ENCODE measurements at places on chromosomes 11 and 22. TPM values are rescaled to one million over a fixed set of nuclear protein-coding genes. Genes with fewer than 3 reads are reported as not detected.
A peak's percentile ranks its signal among the peaks of the same experiment; 100 is the strongest.

DNA sequence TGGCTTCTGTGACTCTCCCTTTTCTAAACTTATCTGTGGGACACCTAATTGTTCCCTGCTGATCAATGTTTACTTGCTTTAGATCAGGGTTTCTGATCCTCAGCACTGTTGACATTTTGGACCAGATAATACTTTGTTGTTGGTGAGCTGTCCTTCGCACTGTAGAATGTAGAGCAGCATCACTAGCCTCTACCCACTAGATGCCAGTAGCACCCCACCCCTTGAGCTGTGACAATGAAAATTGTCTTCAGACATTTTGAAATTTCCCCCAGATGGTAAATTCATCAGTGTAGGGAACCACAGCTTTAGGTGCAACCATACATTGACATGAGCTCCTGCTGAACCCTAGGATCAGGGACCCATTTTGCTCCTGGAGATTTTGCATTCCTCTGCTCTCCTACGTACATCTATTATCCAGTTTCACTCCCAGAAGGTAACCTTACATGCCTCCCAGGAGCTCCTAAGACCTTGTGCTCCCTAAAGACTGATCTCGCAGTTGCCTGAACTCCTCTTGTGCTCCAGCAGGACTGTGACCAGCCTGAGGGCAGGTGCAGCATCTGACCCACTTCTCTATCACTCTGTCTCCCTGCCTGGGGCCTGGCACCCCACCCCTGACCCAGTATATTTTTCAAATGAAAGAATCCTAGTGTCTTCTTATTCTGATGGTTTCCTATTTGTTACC is 107.8 kb downstream of the FAR1 start:
- H3K4me3 ChIP-seq = no peak overlapping the region
- no peak overlapping the region for H3K27ac ChIP-seq
- no peak for DNase-seq
- no peaks in the 10 kb centered on the region for H3K36me3 ChIP-seq
- no peaks in the 10 kb centered on the region for H3K4me1 ChIP-seq

DNA sequence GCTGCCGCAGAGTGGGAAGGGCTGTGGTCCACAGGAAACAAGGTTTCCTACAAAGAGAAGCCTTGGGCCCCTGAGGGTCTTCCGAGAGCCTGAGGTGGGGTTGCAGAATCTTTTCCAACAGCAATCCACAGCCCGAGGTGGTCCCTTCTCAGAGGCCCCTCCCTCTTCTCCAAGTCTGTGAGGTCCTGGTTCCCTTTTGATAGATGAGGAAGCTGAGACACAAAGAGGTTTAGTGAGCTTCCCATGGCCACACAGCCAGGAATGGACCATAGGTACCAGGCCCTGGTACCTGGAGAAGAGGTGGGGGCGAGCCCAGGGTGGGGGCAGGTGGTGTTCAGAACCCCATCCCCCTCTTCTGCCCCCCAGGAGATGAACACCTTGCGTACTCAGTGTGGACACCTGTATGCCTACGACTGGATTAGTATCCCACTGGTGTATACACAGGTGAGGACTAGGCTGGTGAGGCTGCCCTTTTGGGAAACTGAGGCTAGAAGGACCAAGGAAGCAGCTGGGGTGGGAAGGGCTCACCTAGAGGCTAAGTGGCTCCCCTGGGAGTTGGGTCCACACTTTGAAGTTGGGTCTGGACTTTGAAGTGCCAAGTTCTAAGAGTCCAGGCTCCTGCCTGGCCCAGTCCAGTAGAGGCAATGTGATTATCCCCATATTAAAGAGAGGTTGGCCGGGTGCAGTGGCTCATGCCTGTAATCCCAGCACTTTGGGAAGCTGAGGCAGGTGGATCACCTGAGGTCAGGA is 7.0 kb downstream of the BEST1 start:
- no peak for DNase-seq
- H3K4me1 ChIP-seq = peaks cover 14% of the 10 kb centered on the region
- H3K36me3 ChIP-seq = peaks cover 21% of the 10 kb centered on the region
- H3K27ac ChIP-seq = no peak overlapping the region
- no peaks in the 10 kb centered on the region for H3K27me3 ChIP-seq

- H3K4me3 ChIP-seq = no peak overlapping the region
- no peaks in the 10 kb centered on the region for H3K4me1 ChIP-seq
- H3K27me3 ChIP-seq = no peaks in the 10 kb centered on the region
- H3K36me3 ChIP-seq = peaks cover 3% of the 10 kb centered on the region
- peak; percentile 50 for DNase-seq
Observed at GRCh38 chr11:129061492-129062230, 119.0 kb upstream of the TP53AIP1 start.

GRCh38 chr11:35655856-35656255 is 6.7 kb upstream of the TRIM44 start:
- DNase-seq = no peak
- H3K27me3 ChIP-seq = no peaks in the 10 kb centered on the region
- H3K36me3 ChIP-seq = no peaks in the 10 kb centered on the region
- H3K4me1 ChIP-seq = no peaks in the 10 kb centered on the region
- no peak overlapping the region for H3K27ac ChIP-seq
- no peak overlapping the region for H3K4me3 ChIP-seq

- no peaks in the 10 kb centered on the region for H3K4me1 ChIP-seq
- H3K27ac ChIP-seq = no peak overlapping the region
- H3K4me3 ChIP-seq = no peak overlapping the region
- H3K36me3 ChIP-seq = no peaks in the 10 kb centered on the region
- DNase-seq = no peak
Observed at GRCh38 chr22:35615156-35615555, 2.0 kb downstream of the MB start.

- H3K27me3 ChIP-seq = no peaks in the 10 kb centered on the region
- H3K27ac ChIP-seq = no peak overlapping the region
- no peaks in the 10 kb centered on the region for H3K36me3 ChIP-seq
- DNase-seq = peak; percentile 75
- no peak overlapping the region for H3K4me3 ChIP-seq
Observed at GRCh38 chr11:132187814-132188213, 817.4 kb downstream of the NTM start.

- peaks cover 6% of the 10 kb centered on the region for H3K4me1 ChIP-seq
- H3K4me3 ChIP-seq = no peak overlapping the region
- H3K27me3 ChIP-seq = no peaks in the 10 kb centered on the region
- no peaks in the 10 kb centered on the region for H3K36me3 ChIP-seq
- peak overlapping the region; percentile 62 for H3K27ac ChIP-seq
Observed at GRCh38 chr11:23540101-23540561, 679.9 kb upstream of the CCDC179 start.

DNA sequence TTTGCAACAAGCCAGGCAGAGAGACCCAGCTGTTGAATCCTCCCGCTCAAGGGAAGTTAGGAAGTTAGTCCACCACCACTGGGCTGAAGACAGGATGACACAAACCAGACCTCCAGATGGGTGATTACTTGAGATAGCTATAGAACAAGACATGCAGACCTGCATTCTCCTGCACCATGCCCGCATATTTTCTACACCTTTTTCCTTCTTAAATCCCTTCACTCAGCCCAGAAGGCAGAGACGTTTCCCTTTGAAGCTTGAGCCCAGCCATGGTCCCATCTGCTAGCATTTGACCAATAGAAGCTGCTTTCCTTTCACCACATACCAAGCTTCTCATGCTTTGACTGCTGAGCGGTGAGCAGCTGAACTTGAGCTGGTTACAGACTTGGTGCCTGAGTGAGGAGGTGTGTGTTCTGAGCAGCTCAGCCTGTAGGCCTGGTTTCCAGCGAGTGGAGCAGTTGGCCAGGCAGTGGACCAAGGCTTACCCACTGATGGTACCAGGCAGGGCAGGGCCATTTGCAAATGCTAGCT is 29.2 kb upstream of the CBX6 start:
- H3K4me3 ChIP-seq = no peak overlapping the region
- H3K4me1 ChIP-seq = no peaks in the 10 kb centered on the region
- DNase-seq = no peak

DNA sequence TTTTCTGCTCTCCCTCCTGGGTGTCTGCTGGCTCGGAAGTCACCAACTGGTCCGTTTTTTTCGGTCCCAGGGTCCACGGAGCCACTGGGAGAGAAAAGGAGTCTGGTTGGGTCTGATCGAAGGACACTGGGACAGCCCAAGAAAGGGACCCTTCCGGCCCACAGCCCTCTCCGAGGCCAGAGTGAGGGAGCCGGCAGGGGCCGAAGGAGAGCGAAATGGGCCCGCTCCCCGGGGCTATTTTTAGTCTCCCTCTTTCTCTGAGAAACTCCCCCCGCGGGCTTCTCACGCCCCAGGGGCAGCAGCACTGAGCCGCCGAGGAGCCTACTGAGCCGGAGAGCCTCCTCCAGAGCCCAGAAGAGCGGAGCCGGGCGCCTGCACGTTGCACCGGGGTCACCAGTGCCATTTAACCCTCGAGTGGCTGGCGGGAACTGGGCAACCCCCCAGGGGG is 1.9 kb downstream of the ESAM start:
- no peaks in the 10 kb centered on the region for H3K36me3 ChIP-seq
- H3K27ac ChIP-seq = no peak overlapping the region
- H3K27me3 ChIP-seq = peaks cover 17% of the 10 kb centered on the region
- H3K4me3 ChIP-seq = no peak overlapping the region

DNA sequence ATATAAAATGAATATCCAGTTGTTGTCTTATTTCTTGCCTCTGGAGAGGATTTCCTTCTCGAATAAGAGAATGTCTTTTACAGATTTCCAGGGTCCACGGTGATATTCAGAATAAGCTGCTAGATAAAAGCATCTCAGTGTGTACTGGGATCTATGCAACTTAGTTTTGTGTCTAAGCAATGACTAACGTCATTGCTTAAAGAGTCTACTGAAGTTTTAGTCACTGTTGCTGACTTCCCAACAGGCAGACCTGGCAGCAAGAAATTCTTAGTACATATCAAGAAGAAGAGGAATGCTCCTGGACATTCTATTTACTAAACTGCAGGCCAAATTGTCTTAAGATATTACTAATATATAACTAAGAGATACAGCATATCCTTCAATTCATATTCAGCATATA is 70.3 kb downstream of the SOX6 start:
- no peaks in the 10 kb centered on the region for H3K36me3 ChIP-seq
- no peak overlapping the region for H3K27ac ChIP-seq

DNA sequence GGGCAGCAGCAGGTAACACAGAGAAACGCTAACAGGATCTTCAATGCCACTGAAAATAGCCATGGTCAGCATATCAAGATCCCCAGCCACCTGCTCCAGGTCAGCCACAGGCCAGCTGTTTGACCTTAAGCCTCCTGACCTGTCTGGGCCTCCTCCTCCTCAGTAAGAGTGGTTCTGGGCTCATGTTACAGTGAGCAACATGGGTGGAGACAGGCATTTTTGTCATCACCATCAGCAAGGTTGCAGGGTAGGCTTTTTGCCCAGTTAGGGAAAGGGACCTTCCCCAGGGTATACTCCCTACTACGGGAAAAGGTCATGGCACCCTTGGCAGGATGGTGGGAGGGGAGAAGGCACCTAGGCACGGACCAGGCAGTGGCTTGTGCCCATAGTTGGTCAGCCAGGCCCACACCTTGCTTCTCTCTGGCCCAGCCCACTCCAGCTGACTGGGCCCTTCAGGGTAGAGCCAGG is 131.8 kb upstream of the PARVA start:
- H3K4me1 ChIP-seq = peaks cover 4% of the 10 kb centered on the region
- H3K4me3 ChIP-seq = no peak overlapping the region
- H3K27ac ChIP-seq = no peak overlapping the region
- H3K36me3 ChIP-seq = peaks cover 57% of the 10 kb centered on the region
- DNase-seq = peak; percentile 25
- no peaks in the 10 kb centered on the region for H3K27me3 ChIP-seq

RCOR2 gene
- polyA plus RNA-seq = 2.4 TPM

KDM4D gene
- polyA plus RNA-seq = 1.1 TPM

P4HA3 gene
- 5.7 TPM for polyA plus RNA-seq

C11orf52 gene
- 1.1 TPM for polyA plus RNA-seq

ABCC8 gene
- not detected for polyA plus RNA-seq
